Erythroblast (primary cell): ENCODE measurements at places on chromosomes 5 and 9.

GRCh38 chr9:107043886-107044285 lies 180.9 kb downstream of the ZNF462 start:
- no peak for DNase-seq

- DNase-seq, result no peak
These were observed 519.8 kb downstream of the TLE4 start for GRCh38 chr9:80091526-80091925.

DNA sequence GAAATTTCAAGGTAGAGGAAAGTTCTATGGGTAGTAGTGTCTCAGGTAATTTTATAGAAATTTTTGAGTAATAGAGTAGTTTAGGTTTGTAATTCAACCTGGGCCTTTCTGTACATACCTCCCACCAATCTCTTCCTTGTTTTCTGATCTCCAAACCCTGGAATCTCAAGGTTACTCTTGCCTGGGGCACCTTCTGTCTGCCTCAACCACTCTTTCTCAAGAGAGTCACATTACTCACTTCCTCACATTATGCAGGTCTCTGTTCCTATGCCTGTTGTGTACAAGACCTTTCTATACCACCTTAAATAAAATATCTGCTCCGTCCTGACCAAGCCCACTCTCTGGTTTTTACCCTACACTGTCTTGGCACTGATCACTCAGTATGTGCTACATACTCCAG lies 412.6 kb upstream of the CTNND2 start:
- DNase-seq, result no peak

DNA sequence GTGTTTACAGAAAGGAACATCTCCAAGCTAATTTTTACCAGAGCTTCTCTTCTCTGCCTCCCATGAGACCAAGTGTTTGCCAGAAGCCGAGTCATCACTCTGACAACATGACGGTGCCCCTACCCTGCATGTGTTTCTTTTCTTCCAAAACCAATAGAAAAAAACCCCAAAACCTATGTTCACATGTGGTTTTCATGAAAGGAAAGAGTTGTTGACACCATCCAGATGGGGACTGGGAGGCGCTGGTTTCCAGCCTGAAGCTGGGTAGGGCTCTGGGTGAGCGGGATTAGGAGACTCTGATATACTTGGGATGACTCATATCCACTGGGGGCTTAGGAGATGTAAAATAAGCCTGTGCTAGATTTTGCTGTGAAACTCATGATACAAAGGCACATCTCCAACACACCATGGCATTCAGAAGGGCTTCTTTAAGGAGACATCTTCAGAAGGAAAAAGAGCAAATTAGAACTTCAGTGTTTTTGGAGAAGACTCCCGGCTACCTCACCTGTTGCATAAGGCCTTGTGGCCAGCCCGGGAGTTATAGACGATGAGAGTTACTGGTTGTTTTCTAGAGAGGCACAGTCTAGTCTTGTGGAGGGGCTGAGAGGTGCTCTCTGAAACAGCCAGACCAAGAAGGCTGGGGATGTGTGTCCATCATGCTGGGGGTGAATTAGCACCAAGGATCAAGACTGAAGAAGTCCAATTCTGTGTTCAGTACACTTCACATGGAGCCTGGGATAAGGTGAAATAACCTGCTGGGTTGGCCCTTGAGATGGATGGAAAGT lies 108.9 kb upstream of the LHFPL2 start:
- DNase-seq, result no peak

DNA sequence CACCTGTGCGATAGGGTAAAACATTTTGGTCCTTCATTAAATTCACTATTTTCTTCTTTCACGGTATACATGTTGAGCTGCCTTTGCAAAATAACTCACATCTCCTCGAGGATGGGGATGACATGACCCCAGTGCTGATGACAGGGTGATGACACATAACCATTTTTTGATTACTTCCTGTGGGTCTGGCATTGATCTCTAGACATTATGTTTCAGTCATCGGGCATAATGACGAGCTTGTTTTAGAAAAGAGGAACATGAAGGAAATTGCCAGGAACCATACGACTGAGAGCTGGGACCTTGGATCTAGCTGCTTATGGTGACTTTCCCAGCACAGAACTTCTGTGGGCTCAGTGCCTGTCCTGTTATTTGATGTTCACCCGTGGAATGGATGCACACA lies 25.2 kb downstream of the COL5A1 start:
- no peak for DNase-seq

DNA sequence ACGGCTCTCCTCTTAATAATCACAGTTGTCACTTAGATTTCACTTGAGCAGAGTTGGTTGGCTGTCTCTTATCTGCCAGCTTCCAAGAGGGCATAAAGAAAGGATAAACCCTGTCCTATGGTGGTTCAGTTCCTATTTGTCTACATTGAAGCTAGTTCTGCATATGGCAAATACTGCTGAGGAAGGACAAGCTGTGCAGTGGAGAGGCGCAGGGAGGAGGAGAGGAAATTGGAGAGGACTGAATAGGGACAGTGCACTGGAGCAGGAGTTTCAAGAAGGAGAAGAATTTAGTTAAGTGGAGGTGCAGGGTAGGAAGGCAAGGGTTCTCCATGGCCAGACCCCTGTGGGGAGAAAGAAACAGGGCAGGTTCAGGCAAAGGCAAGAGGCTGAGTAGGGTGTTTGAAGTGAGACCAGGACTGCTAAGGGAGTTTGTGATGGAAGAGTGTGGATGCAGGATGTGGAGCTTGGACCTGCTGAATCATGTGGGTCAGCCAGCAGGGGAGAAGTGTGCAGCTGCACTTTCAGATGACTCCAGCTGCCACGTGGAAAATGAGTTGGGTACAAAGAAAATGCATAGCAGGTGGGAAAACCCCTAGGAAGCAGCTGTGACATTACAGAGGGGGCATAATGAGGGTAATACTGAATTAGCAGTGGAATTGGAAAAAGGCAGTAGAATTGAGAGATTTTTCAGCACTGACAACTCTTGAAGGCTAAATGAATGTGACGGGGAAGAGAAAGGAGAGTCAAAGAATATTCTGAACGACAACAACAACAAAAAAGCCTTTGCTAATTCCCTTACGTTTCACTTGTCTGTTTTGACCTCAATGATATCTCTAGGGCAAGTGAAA lies 66.8 kb downstream of the MAMDC2 start:
- no peak for DNase-seq

DNA sequence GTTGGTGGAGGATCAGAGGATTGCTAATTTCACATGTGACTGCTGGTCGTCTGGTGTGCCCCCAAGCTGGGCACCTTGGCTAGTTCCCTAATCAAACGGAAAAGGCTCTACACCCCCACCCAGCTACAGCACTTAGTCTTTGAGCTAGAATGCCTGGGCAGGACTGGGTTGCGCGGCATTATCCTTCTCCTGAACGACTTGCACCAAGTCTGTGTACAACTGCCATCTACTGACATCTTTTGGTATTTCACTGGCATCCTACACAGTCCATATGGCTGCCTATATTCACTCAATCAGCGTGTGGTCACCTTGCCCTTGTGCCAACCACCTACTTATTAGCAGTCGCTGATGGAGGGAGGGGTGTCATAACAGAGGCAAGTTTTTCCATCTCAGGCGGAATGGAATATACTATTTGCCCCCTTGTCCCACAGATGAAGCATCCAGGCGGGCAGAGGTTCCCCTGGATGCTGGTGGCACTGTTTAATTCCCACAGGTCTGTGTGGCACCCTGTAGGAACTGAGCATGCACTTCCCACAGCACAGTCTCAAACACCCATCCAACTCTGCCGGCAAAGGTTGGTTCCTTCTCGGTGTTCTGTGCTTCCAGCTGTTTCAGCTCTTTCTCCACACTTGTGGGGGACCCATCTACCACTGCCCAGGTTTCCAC lies 150.1 kb downstream of the OSTF1 start:
- DNase-seq, result peak; percentile 43

- DNase-seq, result no peak
These were observed 55.9 kb upstream of the MYO10 start for GRCh38 chr5:16992006-16992405.

DNA sequence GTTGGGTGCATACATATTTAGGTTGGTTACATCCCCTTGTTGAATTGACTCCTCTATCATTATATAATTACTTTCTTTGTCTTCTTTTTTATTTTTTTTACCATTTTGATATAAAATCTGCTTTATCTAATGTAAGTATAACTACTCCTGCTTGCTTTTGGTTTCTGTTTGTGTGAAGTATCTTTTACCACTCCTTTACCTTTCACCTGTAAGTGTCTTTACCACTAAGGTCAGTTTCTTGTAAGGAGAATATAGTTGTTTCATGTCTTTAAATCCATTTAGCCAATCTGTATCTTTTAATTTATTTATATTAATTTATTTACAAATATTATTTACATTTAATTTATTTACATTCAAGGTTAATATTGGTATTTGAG lies 33.0 kb downstream of the INSL4 start:
- DNase-seq, result no peak

- DNase-seq, result peak; percentile 59
These were observed 170.3 kb downstream of the PDZD2 start for GRCh38 chr5:31809050-31809870.

GRCh38 chr9:16964228-16964627 lies 93.8 kb upstream of the BNC2 start:
- DNase-seq, result no peak
